Activated effector memory CD4-positive, alpha-beta T cell treated with Interleukin-2 at 50 U/mL for 16 hours (primary cell): ENCODE measurements at places on chromosomes 2 and 18.

DNA sequence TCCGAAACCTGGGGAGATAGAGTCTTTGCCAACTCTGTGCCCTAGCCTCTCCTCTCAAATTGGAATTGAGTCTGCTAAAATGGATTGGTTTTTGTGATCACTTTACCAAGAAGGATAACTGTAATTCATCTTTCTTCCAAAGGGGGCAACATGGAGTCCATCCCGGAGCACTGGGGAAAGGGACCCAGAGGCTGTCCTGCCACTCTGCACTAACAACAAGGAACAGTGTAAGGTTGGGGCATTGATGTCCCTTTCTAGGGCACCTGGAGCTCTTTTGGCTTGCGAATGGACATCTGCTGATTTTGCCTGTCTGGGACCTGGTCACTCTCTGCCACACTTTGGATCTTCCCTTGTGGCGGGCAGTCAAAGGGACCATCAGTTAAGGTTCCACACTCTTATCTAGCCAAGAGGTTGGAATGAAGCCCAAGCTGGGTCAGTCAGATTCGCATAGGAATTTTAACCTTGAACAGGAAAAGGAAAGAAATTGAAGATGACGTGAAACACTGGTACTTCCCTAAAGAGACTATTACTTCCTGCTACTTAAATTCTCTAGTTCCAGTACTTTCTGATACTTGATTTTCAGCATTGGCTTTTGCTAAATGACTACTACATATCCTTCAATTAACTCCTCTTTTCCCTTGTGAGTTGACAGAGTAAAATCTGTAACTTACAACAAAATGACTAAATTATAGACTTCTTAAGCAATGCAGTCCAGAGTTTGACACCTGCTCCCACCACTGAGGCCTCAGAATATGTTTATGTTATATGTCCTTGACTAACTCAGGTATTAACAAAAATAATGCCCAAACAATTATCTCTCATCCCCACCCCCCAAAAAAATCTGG is 64.7 kb upstream of the KLF7 start:
- DNase-seq, result no peak

DNA sequence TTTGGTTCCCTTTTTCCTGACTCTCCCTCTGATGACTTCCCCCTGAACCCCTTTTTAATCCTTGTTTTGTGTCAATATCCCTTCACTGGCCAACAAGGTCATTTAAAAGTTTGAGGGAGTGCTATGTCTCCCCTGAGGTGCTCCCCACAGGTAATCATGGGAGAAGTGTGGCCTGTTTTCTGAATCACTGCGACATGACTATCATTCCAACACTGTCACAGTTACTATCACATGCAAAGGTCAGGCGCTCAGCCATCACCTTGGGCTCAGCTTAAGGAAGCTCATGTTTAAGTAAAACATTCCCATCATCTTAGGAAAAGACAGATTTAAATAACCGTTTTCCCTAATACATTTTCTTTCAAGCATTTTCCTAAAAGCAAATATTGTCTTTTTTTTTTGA is 20.9 kb upstream of the ACAA2 start:
- DNase-seq, result no peak

GRCh38 chr18:48946329-48946835 is 4.4 kb downstream of the SMAD7 start:
- no peak for DNase-seq

- no peak for DNase-seq
These were observed 4.3 kb upstream of the GBX2 start for GRCh38 chr2:236172255-236173035.

DNA sequence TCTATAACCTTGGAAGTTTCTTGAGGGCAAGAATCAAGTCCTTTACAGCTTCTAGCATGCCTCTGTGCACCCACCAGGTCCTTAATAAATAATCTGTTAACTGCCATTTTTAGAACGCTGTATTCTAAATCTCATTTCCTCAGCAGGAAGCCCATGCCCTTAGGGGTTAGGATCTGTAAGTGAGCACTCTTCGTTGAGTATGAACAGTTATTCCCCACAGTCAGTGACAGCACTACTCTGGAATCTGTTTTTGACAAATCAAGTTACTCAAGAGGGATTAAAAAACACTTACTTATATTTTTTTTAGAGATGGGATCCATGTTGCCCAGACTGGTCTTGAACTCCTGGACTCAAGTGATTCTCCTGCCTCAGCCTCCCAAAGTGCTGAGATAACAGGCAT is 14.6 kb downstream of the PAIP2B start:
- DNase-seq, result no peak

GRCh38 chr2:96130483-96130882 is 7.8 kb downstream of the ASTL start:
- DNase-seq, result no peak

DNA sequence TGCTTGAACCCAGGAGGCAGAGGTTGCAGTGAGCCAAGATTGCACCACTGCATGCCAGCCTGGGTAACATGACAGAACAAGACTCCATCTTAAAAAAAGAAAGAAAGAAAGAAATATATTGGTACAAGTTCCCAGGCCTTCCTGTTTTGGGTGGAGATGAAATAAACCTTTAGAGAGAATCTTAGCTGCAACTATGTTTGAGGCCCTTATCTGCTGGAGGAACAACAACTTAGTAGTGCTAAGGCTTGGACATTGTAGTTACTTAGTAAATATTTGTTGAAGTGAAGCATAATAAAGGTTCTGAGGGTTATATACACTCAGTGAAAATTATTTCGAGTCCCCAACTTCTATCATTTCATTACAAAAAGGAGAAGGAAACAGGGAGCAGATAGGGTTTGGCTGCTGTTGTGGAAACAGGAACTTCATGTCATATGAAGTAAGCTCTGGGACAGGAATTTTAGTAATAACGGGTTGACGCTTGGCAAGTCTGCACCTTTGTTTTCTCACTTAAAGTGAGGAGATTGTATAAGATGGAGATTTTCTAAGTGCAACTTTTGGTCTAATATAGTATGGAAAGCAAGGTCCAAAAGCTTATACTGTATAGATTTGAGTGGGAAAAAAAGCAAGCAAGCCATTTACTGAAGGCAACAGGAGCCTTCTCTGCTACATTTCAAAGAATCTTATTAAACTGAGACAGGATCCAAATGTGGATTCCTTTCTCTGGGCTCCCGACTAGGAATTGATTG is 40.0 kb upstream of the AGPS start:
- DNase-seq, result no peak

DNA sequence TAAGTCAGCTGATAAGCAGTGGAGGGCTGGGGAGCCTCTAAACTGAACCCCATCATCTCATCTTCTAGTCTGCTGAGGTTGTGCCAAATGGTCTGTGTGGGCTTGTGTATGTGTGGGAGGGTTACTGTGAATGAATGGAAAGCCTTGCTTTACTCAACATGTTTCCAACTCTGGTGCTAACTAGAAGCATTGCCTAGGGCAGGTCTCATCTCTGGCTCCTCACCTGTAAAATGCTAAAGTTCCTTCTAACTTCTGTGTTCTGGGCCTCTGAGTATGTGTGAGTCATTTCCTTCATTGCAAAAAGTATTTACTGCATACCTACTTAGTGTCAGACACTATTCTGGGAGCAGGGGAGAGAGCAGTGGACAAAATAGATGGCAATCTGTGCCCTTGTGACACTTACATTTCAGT is 1.3 kb downstream of the LIPG start:
- DNase-seq, result no peak

DNA sequence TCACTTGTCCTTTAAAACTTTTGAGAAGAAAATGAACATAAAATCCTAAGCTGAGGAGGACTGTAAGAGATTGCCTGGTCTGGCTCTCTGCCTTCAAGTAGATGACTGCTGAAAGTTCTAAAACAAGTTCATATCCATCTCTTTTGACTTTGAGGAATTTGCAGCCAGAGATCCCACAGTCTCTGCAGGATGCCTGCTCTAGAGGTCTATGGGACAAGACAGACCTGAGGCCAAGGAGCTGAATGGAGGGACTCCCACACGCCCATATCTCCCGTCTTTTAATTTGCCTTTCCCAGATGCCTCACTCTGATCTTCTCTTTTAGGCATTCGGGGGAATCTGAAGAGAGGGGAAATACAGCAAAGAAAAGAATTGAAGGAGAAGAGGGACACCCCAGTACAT is 255.9 kb upstream of the RASGRP3 start:
- DNase-seq, result no peak

- DNase-seq, result peak; percentile 29
These were observed 223.7 kb upstream of the TRIB2 start for GRCh38 chr2:12493031-12493513.

GRCh38 chr18:35164133-35164532 is 76.7 kb upstream of the ZNF397 start:
- no peak for DNase-seq

DNA sequence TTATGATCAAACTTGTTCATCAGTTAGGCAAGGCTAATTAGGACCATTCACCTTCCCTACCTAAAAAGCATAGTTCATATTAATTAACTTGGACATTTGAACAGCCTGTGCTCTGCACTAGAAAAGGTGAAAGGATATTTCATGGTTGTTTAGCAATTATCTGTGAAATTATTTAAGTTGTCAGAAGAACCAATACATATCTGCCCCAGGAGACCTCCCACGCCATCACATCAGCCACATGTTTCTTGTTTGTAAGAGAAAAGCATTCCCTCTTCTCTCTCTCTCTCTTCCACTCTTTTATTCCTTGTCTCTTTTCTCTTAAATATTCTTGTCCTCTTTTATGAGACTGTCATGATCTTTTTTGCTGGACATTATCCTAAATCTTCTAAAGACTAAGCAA is 282.0 kb upstream of the RND3 start:
- no peak for DNase-seq

GRCh38 chr2:24771764-24772586 is 21.2 kb downstream of the PTRHD1 start:
- no peak for DNase-seq

DNA sequence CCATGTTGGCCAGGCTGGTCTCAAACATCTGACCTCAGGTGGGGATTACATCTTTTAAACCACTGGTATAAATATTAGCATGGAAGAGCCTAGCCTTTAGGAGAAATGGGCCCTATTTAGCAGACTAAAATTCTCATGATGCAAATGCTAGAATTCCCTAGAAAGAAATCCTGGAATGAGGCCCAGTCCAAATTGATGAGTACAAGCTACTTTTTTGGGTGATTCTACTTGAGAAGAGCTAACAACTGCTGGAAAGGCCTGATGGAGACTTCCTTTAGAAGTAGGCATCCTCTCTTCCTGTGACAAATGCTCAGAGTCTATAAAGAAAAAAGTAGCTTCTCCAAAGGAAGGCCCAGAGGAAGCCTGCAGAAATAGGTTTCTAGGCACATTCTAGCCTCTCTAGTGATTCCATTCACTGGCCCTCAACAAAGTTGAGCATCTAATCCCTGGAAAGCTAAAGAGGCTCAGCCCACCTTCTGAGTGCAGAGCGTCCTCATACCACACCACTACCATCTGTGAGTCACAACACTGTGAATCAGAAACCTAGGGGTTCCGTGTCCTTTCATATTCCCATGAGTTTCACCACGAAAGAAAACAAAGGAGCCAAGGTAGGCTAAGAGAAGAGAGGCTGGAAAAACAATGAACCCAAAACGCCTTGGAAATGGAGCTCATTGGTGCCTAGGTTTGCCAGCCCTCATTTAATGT is 183.1 kb downstream of the C1D start:
- DNase-seq, result no peak

GRCh38 chr2:195251214-195251613 is 405.8 kb upstream of the SLC39A10 start:
- no peak for DNase-seq

- DNase-seq, result no peak
These were observed 79.6 kb downstream of the OSBPL6 start for GRCh38 chr2:178273787-178274360.

GRCh38 chr2:179613701-179614100 is 247.7 kb downstream of the ZNF385B start:
- no peak for DNase-seq

DNA sequence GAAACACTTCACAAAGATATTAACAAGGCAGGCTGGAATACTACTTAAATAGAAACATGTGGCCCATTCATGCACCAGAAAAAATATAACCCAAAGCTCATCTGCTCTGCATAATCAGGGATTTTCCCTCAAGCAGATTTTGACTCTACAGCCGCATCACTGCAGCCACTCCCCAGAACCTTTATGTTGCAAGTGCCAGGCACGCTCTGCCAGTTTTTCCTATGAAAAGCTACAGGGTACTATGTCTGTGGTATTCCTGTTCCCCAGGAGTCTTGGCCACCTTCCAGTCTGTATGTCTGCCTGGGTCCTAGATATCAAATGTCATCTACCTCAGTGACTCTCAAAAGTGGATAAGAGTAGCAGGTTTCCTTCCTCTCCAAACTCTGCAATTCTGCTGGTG is 3.8 kb downstream of the COA5 start:
- no peak for DNase-seq

DNA sequence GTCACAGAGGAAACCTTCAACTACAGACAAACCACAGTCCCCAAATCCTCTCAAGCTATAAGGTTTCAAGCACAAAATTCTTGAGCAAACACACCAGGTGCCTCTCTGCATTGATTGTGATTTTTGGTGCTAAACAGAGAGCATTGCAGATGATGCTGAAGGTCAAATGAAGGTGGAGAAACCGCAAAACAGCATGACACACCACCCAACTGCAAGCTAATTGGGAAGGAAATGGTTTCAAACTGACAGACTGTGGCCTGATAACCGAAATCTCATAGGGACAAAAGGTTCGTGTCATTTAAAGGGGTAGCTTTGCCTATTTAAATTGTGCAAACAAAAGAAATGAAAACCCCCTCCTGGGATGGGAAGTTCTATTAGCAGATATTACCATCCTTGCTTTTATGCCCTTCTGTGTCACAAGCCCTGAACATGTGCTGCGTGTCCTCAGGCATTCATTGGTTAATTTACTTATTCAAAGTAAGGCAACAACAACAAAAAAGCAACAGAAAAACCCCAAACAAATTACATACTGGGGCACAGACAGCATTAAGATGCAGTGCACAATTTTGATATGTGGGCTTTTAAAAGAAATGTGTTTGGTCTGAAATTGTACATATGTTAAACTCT is 154.9 kb downstream of the AQP4 start:
- no peak for DNase-seq

- DNase-seq, result no peak
These were observed 13.4 kb upstream of the B3GNT7 start for GRCh38 chr2:231382116-231382515.

GRCh38 chr2:166031054-166031453 is 77.5 kb upstream of the TTC21B start:
- no peak for DNase-seq

DNA sequence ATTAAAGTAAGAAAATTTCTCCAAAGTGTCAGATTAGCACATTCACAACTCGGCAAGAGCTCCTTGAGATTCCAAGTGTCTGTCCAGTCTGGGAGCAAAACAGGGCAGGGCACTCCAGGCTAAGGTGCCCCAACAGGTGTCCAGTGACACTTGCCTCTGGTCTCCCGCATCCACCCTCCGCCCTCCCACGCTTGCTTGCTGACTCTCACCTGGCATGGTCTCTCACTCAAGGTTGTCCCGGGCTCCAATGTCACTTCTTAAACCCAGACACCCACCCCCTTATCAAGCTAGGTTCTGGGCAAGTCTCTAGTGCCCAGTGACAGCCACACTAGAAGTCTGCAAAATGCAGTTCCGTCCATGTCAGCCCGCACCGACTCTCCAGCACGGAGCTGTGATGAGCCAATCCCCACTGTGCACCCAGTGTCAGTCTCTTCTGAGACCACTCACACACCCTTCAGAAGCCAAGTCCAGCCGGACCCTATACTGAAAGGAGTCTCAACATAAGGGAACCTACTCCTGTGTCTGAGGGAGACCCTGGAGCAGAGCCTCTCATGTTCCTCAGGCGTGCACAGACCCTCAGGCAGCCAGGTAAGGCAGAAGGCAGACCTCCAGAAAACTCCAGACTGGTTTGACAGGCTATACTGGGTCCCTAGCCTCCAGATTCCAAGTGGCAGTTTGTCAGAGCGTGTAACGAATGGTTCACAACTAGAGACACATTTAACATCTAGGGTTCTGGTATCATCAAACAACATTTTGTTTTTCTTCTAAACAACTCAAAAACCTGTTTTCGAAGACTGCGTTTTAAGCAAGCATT is 45.6 kb downstream of the HDLBP start:
- DNase-seq, result no peak
